ENCODE measurements at places on chromosomes 13 and 19.

GRCh38 chr19:42201489-42202289, 15.8 kb downstream of the DEDD2 start:
- peak; percentile 85 for DNase-seq

DNA sequence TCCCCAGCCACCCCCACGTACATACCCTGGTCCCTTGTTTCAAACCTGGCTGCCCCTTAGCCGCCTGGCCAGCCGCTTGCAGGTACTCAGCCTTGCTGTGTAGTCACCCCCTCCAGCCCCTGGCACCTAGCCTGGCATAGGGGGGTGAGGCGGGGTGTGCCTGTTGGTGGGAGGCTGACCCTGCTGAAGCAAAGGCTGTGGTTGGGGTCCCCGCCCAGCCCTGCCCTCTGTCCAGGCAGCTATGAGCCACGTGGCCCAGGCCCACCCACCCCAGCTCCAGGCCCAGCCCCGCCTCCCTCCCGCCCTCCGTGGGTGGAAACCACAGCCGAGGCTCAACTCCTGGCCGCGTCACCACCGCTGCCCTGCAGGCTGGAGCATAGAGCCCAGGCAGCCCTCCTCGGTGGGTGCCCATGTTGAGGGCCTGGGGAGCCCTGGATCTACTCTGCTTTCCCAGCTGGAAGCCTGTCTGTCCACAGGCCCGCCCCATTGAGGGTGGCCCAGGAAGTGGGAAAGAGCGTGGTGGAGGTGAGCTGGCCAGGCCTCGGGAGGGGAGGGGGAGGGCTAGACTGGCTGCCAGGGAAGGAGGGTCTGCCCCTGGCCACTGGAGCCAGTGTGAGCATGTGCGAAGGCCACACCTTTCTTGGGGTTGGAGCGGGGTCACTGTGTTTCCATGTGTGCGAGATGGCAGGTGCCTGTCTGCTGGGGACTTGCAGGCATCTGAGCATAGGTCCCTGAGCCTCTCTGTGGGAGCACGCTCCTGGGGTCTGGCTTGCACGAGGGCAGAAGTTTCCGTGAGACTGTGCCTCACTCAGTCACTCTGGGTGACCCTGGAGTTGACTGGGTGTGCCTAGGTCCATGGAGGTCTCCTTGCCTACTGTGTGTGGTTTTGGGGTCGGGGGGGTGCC, 31.0 kb downstream of the PAK4 start:
- no peak for DNase-seq

DNA sequence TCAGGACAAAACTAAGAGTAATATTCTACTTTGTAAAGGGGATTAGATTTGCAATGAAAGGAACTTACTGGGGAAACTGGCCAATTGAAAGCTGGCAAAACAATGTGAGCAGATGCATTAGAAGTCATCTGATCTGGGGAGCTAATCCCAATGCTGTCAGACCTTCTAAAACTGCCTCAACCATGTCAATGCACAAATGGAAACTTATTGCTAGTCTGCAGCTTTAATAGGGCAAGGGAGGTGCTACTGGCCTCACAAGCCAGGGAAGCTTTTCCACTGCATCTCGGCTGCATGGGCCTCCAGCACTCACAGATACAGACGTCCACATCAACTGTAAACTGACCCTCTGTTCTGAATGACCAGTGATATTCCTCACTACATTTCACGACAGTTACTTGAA, 154.2 kb downstream of the LHFPL6 start:
- no peak for DNase-seq

DNA sequence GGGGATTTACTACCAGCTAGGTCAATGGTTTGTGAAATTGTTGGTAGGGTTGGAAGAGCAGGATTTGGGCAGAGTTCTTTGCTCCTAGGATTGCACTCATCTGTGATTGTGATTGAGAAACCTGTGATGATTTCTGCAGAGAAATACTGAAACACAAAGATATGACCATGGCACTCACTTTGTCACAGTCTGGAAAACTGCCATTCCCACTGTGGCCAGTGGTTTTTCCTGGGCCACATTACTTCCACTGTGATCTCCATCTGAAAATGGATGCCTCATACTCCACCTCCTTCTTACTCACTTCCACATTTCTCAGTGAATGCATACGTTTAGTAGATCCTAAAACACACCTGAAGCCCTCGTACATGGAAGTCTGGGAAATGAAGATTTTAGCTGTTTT, 593.2 kb downstream of the LMO7 start:
- DNase-seq: no peak

DNA sequence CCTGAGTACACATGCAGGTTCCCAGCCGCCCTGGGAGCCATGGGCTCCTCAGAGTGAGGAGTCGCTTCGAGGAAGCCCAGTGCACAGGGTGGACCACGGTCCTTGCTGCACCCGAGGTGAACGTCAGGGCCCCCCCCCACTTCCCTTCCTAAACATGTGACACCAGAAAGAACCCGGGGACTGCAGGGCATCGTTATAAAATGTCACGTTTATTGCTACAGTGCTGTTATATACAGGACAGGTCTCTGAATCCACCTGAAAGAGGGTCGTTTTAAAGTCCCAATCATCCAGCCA, 3.8 kb upstream of the UQCR11 start:
- no peak for DNase-seq

DNA sequence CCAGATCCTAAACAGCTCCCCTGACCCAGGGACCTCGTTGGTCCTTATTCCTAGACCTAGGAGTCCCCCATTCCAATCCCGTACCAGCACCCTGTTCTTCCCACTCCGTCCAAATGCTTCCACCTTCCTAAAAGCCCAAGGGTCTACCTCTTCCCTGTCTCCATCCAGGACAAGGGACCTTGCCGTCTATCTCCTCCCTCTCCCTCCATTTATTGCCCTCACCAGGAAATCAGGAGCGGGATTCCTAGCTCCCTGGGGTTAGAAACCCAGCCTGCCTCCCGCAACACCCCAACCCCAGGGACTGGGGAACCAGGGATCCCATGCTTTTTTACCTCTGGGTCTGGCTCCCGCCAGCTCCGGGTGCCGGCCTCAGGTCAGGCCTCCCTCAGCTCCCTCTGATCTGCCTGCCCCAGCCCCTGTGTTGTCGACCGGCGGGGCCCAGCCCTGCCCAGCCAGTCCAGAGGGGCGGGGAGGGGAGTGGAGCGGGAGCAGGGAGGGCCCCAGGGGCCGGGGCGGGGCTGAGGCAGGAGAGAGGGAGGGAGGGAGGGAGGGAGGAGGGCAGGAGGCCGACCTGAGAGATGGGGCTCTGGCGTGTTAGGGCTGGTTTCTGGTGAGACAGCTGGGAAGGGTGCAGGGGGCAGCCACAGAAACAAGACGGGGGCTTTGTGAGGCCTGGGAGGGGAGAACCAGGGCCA, at the start of gene B3GNT8:
Gene B3GNT8 (minus strand): TSS at position 423 of the 695 bp plus-strand sequence. CDS start 596 bp downstream, outside the sequence.
- DNase-seq: peak; percentile 86

DNA sequence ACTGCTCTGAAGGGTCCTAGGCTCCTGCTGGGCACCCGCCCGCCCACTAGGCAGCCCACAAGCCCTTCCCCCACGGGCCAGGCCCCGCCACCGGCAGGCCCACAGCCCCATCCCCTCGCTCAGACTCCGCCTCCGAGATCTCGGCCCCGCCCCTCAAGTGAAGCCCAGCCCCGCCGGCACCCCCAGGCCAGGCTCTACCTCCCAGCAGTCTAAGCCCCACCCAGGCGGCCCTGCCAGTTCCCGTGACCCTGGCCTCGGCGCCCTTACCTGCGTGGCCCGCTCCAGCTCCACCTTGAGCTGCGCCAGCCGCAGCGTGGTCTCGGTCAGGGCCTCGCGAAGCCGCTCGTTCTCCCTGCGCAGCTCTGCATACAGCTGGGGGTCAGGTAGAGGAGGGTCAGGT, 16.3 kb downstream of the EPS8L1 start:
- no peak for DNase-seq

DNA sequence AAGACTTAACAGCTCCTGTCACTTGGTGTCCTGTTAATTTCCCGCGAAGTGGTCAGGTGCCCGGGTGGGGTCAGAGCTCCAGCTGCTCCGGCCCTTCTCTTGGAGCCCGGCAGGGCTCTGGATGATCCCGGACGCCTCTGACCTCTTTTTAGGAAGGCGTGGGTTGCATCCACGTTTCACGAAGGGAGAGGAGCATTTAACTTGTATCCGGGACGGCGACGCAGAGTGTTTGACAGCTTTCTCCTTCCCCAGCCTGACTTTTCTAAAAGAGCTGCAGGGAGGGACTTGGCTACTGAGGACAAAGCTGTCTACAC, 656 bp downstream of the ZNF155 start:
- DNase-seq: no peak

DNA sequence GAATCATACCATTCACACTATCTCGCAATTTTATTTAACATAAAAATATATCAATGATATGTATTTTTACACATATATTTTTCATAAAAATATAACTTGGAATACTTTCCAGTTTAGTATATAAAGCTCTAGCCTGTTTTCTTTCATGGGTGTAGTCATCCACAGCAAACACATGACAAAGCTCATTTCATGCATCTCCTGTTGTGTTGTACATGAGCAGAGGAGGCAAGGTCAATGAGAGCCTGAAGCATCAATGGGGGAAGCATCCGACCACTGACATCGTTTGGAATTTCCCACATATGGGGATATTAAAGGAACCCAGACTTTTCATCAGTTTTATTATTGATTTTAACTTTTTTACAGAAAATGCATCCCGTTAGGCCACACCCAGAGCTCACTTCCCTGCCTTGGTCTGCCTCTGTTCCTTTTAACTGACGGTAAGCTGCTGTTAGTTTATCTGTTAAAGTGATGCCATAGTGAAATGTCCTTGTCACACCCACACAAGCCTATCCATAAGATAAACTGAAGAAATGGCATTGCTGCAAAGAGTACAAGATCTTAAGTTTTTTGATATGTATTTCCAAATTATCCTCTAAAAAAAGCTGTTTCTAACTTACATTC, 44.0 kb downstream of the MIPEP start:
- DNase-seq: no peak

GRCh38 chr13:93151277-93151676, 75.3 kb upstream of the GPC6 start:
- DNase-seq: no peak

GRCh38 chr19:48826606-48827020, 9.7 kb downstream of the HSD17B14 start:
- no peak for DNase-seq

- DNase-seq: no peak
Observed at GRCh38 chr13:59086147-59086546, 1077.6 kb downstream of the DIAPH3 start.

GRCh38 chr13:51731759-51732158, 72.2 kb downstream of the DHRS12 start:
- no peak for DNase-seq

DNA sequence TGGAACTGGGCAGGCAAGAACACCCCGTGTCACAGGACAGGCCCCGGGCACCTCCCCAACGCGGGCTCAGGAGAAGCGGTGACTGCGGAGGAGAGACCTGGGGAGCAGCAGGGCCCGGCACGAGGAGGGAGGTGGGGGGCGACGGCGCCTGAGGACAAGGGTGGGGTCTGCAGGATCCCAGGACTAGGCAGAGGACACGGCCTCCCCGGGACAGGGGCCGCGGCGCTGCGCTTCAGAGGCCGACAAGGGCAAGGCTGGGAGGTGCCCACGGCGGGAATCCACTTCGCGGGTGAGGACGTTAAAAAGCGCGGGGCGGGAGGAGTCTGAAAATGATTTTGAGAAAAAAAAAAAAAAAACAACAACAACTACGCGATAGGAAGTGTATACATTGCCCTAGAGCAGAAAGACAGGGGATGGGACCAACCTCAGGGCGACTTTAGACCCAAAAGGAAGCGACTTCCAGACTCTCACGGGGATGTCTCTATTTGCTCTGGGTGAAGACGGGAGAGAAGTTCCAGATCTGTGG, 44.9 kb downstream of the ZNF611 start:
- DNase-seq: peak; percentile 40

GRCh38 chr13:43732726-43733125, 54.0 kb downstream of the ENOX1 start:
- DNase-seq: no peak

DNA sequence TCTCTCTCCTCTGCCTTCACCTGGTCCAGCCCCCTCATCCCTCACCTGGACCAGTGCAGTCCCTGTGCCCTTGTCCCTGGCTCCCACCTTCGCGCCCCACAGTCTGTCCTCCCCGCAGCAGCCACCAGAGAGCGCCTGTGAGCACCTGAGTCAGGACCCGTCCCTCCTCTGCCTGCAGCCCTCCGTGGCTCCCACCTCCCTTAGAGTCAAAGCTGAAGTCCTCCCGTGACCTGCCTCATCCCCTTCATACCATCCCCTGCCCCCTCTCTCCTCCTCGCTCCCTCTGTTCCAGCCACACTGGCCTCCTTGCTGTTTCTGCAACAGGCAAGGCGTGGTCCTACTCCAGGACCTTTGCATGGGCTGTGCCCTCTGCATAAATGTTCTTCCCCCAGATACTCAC, 10.3 kb downstream of the CELF5 start:
- DNase-seq: no peak

GRCh38 chr19:2060884-2061494, 9.9 kb upstream of the MKNK2 start:
- no peak for DNase-seq

GRCh38 chr19:49256691-49257090, 68.3 kb downstream of the SLC6A16 start:
- DNase-seq: no peak

DNA sequence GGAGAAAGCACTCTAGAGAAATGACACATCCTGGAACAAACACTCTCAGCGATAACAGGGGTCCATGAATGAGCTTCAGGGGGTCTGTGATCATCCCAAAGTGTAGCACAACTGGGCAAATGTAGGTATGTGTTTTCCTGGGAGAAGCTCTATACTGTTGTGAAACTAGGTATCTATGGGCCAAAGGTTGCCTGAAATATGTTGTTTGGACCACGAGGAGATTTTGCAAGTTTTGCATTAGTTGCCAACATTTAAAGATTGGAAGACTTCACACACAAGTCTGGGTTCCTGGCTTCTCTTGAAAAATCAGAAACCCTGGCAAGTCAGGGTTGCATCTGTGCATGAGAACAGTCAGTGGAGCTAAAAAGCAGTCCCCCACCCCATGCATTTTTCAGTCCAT, 26.7 kb upstream of the POU2F2 start:
- DNase-seq: no peak

DNA sequence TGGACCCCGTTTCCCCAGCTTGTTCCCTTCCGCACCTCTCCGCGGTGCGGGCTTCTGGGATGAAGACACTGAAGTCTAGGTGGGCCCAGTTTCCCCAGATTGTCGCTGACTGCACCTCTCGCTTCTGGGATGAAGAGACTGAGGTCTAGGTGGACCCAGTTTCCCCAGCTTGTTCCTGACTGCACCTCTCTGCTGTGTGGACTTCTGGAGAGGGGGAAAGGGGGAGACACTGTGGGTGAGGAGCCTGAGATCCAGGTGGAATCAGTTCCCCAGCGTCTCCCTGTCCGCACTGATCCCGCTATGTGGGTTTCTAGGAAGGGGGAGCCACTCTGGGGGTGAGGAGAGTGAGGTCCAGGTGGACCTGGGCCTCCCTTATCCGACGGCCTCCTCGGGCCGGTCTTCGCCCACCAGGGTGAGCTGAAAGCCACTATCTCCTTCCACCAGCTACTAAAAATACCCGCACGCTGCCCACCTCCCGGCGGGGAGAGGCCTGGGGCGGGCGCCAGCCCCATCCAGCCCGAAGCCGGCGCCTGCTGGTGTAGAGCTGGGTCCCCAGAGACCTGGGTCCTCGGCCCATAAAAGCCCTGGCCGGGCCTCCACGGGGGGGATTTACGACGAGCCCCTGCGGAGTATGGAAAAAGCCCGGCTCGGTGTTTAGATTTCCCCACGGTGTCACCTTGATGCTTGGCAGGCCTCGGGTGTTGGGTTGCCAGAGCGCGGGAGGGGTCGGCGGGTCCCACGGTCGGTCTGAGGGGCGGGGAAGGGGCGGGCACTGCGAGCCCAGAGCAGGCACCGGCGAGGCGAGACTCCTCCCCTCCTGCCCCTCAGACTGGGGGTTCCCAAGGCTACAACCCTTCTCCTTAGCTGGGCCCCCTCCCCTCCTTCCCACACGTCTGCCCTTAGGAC, 10.6 kb downstream of the FUT6 start:
- peak; percentile 66 for DNase-seq

- no peak for DNase-seq
Observed at GRCh38 chr13:94896238-94896637, 183.9 kb upstream of the SOX21 start.
